ENCODE measurements at places on chromosomes 4 and X. TPM values are rescaled to one million over a fixed set of nuclear protein-coding genes. Genes with fewer than 3 reads are reported as not detected.

Gene VEGFD
- total RNA-seq, result 0.99 TPM

Gene ACOX3
- total RNA-seq, result 24.8 TPM

DNA sequence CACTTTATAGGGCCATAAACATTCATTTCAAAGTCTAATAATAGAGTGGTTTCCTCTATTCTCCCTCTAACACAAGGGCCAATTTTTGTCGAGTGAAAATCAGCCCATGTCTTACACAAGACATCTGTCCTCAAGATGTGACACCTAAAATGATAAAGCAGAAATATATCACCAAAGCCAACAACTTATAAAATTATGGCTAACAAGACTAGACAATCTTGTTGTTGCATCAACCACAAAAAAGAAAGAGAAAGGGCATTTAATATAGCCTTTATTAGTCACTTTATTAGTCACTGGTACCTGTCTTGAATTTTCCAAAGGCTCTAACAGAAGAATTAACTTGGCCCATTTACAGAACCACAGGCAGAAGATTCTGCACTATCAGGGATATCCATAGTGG, 161.6 kb downstream of the SMIM20 start:
- H3K4me3 ChIP-seq, result no peak overlapping the region
- peak overlapping the region; percentile 50 for H3K27ac ChIP-seq
- peaks cover 7% of the 10 kb centered on the region for H3K4me1 ChIP-seq
- DNase-seq, result no peak
- no peaks in the 10 kb centered on the region for H3K27me3 ChIP-seq
- H3K36me3 ChIP-seq, result no peaks in the 10 kb centered on the region

DNA sequence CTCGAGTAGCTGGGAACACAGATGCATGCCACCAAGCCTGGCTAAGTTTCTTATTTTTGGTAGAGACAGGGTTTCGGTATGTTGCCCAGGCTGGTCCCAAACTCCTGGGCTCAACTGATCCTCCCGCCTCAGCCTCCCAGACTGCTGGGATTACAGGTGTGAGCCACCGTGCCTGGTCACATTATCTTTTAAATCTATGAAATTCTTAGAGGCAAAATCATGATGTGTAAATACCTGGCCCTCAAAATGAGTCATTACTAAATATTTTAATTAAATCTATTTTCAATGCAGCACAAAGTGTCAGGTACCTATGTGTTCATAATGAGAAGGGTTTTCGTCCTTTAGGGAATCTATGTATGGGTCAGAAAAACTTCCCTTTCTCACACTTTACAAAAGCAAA, 222.5 kb upstream of the GPC4 start:
- no peaks in the 10 kb centered on the region for H3K36me3 ChIP-seq
- H3K27ac ChIP-seq, result no peak overlapping the region
- H3K4me3 ChIP-seq, result no peak overlapping the region
- H3K4me1 ChIP-seq, result no peaks in the 10 kb centered on the region

DNA sequence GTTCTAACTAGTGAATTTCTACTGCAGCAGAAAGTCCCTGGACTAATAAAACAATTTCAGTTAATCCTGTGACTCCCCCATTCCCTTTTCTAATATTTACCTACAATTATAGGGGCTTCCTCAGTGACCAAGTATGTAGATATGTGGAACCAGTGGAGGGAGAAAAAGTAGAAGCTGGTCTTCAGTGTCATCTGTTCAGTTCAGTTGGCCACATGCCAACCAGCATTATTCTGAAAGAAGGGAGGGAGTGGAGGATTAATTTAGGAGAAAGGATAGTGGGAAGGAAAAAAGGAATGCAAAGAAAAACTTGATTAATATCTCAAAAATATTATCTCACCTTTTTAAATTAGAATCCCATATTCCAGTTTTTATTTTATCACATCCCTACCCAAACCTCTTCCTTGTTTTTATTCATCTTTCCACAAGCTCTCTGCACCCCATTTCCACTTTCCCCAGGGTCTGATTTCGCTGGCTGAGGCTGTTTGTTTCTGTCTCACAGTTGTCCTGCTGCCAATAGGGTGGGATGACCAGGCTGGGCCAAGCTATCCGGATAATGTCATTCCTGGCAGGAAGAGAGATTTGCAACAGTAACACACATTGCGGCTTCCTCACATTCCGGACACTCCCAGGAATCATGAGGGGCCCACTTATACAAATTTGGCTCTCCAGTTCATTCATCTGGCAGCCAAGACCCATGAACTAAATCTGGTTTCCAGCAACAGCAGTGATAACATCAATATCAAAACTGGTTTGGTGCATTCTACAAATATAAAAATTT, 24.6 kb upstream of the ANTXR2 start:
- peaks cover 14% of the 10 kb centered on the region for H3K4me1 ChIP-seq
- H3K27ac ChIP-seq, result no peak overlapping the region
- no peaks in the 10 kb centered on the region for H3K27me3 ChIP-seq
- no peak overlapping the region for H3K4me3 ChIP-seq
- no peaks in the 10 kb centered on the region for H3K36me3 ChIP-seq

DNA sequence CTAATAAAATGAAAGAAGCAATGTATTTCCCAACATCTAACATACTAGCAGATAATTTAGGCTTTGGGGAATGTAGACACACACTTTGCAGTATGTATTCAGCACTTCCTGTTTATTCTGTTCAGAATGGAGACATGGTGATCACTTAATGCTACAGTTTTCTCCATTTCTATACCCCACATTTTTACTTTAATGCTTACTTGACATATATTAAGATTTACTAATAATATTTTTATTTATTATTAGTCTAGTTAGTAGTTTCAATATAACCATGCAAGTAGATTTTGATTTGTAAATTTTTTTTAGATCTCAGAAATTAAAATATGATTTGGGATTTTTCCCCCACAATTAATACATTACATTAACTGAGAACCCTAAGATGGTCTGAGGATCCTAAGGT, 98.4 kb downstream of the PRSS12 start:
- no peaks in the 10 kb centered on the region for H3K4me1 ChIP-seq
- no peaks in the 10 kb centered on the region for H3K36me3 ChIP-seq
- no peaks in the 10 kb centered on the region for H3K27me3 ChIP-seq
- H3K27ac ChIP-seq, result no peak overlapping the region
- H3K4me3 ChIP-seq, result no peak overlapping the region

- no peaks in the 10 kb centered on the region for H3K36me3 ChIP-seq
- H3K27ac ChIP-seq, result no peak overlapping the region
- no peaks in the 10 kb centered on the region for H3K27me3 ChIP-seq
- H3K4me1 ChIP-seq, result no peaks in the 10 kb centered on the region
- H3K4me3 ChIP-seq, result no peak overlapping the region
These were observed 482.4 kb downstream of the NAF1 start for GRCh38 chr4:162684371-162684700.

DNA sequence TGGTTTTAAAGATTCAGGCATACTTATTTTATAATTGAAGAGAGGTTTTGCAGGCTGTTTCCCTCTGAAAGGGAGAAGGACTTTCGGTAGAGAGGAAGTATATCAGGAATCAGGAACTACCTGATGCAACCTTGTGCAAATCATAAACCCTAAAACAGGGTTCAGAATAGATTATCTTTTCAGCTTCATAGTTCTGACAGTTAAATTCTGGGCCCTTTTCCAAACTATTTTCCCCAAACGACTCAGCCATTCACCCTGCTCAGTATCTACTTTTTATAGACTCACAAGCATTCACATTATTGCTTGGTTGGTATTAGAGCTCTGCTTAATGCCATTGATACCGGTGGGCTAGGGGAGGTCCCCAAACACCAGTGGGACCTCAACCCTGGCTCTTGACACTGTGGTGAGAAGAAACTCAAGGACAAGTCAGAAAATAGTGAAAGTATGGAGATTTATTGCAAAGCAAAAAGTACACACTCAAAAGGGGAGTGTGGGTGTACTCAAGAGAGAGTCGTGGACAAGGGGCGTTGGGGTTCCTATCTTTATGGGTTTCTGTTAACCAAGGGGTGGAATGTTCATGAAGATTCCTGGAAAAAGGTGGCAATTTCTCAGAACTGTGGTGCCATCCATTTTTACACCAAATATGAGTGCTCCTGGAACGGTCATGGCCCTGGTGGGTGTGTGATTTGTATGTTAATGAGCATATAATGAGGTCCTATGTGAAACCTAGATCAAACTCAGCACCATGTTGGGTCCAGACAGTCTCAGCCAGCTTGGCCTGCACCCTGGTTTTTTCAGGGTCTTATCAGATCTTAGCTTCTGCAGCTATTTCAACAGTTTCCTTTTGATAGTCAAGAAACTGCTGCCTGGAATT, 238.3 kb downstream of the DCLK2 start:
- H3K36me3 ChIP-seq, result no peaks in the 10 kb centered on the region
- no peaks in the 10 kb centered on the region for H3K27me3 ChIP-seq
- DNase-seq, result no peak
- no peak overlapping the region for H3K4me3 ChIP-seq

- no peak overlapping the region for H3K4me3 ChIP-seq
- H3K36me3 ChIP-seq, result no peaks in the 10 kb centered on the region
- H3K4me1 ChIP-seq, result no peaks in the 10 kb centered on the region
These were observed 11.4 kb upstream of the SLC39A8 start for GRCh38 chr4:102356562-102357202.

- H3K4me1 ChIP-seq, result no peaks in the 10 kb centered on the region
- no peak for DNase-seq
- H3K4me3 ChIP-seq, result no peak overlapping the region
- H3K27me3 ChIP-seq, result no peaks in the 10 kb centered on the region
- no peaks in the 10 kb centered on the region for H3K36me3 ChIP-seq
- no peak overlapping the region for H3K27ac ChIP-seq
These were observed 191.0 kb downstream of the DLG3 start for GRCh38 chrX:70635669-70636068.

Gene NXF2
- not detected for total RNA-seq

- no peaks in the 10 kb centered on the region for H3K4me1 ChIP-seq
- no peak overlapping the region for H3K27ac ChIP-seq
- no peak for DNase-seq
- no peaks in the 10 kb centered on the region for H3K36me3 ChIP-seq
- H3K4me3 ChIP-seq, result no peak overlapping the region
- H3K27me3 ChIP-seq, result no peaks in the 10 kb centered on the region
These were observed 32.0 kb downstream of the SPIN3 start for GRCh38 chrX:56963377-56963776.

GRCh38 chr4:16967722-16968121, 69.3 kb upstream of the LDB2 start:
- peak overlapping the region; percentile 56 for H3K27ac ChIP-seq
- DNase-seq, result peak; percentile 87
- H3K27me3 ChIP-seq, result no peaks in the 10 kb centered on the region
- no peaks in the 10 kb centered on the region for H3K36me3 ChIP-seq
- no peaks in the 10 kb centered on the region for H3K4me1 ChIP-seq

DNA sequence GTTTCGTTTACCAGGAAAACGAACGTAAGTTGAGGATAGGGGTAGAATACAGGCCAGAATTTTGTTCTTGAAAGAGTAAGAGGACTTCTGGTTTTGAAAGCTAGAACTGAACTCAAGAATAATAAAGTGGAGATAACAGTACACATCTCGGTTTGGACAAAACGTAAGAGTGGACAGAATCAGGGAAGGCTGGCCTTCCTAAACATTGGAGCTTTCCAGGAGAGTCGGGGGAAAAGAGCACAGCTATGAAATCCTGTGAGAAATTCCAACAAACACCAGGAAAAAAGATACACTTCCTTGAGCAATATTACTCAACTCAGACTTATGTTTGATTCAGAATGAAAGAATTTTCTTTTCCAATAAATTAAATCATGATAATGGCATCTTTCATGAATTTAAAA, 1.2 kb downstream of the CTSO start:
- no peaks in the 10 kb centered on the region for H3K36me3 ChIP-seq
- H3K27me3 ChIP-seq, result no peaks in the 10 kb centered on the region
- no peaks in the 10 kb centered on the region for H3K4me1 ChIP-seq
- peak overlapping the region; percentile 99 for H3K27ac ChIP-seq
- no peak for DNase-seq

- H3K27ac ChIP-seq, result peak overlapping the region; percentile 71
- peak; percentile 54 for DNase-seq
- peaks cover 14% of the 10 kb centered on the region for H3K4me1 ChIP-seq
- H3K4me3 ChIP-seq, result peak overlapping the region; percentile 37
- no peaks in the 10 kb centered on the region for H3K36me3 ChIP-seq
- H3K27me3 ChIP-seq, result no peaks in the 10 kb centered on the region
These were observed 98.4 kb downstream of the PHKA2 start for GRCh38 chrX:18885328-18886004.

GRCh38 chrX:9091258-9091657, 57.3 kb upstream of the FAM9B start:
- DNase-seq, result no peak
- no peaks in the 10 kb centered on the region for H3K27me3 ChIP-seq
- H3K4me1 ChIP-seq, result no peaks in the 10 kb centered on the region
- no peak overlapping the region for H3K4me3 ChIP-seq

- no peaks in the 10 kb centered on the region for H3K4me1 ChIP-seq
- H3K4me3 ChIP-seq, result no peak overlapping the region
- no peaks in the 10 kb centered on the region for H3K27me3 ChIP-seq
- H3K36me3 ChIP-seq, result no peaks in the 10 kb centered on the region
- no peak for DNase-seq
These were observed 12.5 kb upstream of the FAM13A start for GRCh38 chr4:89069481-89069880.

Gene PSAPL1
- total RNA-seq, result not detected

Gene AMTN
- total RNA-seq, result not detected

GRCh38 chr4:25888781-25889180, 25.2 kb upstream of the SMIM20 start:
- H3K27ac ChIP-seq, result no peak overlapping the region
- no peaks in the 10 kb centered on the region for H3K36me3 ChIP-seq
- H3K4me3 ChIP-seq, result no peak overlapping the region
- H3K4me1 ChIP-seq, result no peaks in the 10 kb centered on the region
- H3K27me3 ChIP-seq, result no peaks in the 10 kb centered on the region

GRCh38 chrX:140661643-140662042, 47.9 kb upstream of the LINC00632 start:
- H3K4me1 ChIP-seq, result no peaks in the 10 kb centered on the region
- no peak for DNase-seq
- no peak overlapping the region for H3K27ac ChIP-seq
- no peak overlapping the region for H3K4me3 ChIP-seq
- H3K36me3 ChIP-seq, result no peaks in the 10 kb centered on the region

- H3K36me3 ChIP-seq, result no peaks in the 10 kb centered on the region
- no peaks in the 10 kb centered on the region for H3K27me3 ChIP-seq
- peak overlapping the region; percentile 34 for H3K4me3 ChIP-seq
- no peaks in the 10 kb centered on the region for H3K4me1 ChIP-seq
- no peak overlapping the region for H3K27ac ChIP-seq
These were observed 821 bp downstream of the SLITRK2 start for GRCh38 chrX:145818186-145819113.

All from sigmoid colon (tissue), 7 donors.